GM10248 (cell line): ENCODE measurements at places on chromosomes 7 and 10.

DNA sequence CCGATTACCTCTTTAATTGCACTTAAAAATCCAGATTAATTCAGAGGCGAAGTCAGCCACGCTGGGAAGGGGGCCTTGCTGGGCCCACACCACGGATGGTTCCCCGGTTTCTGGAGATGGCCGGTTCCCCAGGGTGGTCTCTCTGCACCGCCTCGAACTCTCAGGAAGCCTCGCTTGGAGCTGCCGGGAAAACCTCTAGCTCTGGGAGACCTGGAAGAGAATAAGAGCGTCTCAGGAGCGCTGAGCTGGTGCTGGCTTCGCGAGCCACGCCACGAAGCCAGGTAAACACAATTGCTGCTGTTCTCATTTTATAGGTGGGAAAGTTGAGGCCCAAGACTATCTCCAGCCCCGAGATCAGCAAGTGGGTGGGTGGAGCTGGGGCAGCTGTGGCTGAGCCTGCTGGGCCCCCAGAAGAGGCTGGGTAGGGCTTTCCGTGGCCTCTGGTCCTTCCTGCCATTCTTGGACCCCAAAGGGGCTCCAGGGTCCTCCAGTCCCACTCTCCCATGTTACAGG lies 110.4 kb downstream of the MICALL2 start:
- DNase-seq = no peak

- DNase-seq = no peak
These were observed 14.5 kb upstream of the AP5Z1 start for GRCh38 chr7:4760952-4761351.

- DNase-seq = no peak
These were observed 213.1 kb downstream of the TPK1 start for GRCh38 chr7:144622745-144623144.

- DNase-seq = no peak
These were observed 37.3 kb downstream of the ZNF777 start for GRCh38 chr7:149423449-149424110.

DNA sequence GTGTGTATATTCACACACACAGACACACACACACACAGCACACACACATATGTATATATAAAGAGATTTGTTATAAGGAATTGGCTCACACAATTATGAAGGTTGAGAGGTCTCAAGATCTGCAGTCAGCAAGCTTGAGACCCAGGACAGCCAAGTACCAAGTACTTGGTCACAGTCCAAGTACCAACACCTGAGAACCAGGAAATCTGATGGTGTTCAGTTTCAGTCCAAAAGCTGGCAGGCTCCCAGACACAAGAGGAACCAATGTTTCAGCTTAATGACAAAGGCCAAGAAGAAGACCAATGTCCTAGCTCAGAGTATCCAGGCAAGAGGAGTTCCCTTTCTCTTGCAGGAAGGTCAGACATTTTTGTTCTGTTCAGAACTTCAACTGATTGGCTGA lies 780.2 kb downstream of the MAGI2 start:
- DNase-seq = no peak

DNA sequence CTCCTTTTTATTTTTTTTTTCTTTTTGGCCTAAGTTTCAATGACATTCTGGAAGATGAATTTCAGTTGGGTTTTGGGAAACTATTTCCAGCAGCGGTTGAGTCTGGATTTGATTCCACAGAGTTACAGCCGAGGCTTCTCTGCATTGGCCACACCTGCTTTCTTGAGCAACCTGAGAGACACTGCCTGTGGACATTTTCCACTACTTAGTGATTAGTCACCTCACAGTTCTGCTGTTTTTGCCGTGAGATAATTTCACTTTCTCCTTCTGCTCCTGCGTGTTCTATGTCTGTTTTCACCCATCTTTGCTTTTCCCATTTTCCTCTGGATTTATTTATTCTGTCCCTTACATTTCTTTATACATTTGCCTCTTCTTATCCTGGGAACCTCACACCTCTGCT lies 243.0 kb downstream of the BICC1 start:
- DNase-seq = peak; percentile 9

- no peak for DNase-seq
These were observed 42.4 kb downstream of the TPST1 start for GRCh38 chr7:66247380-66248078.

DNA sequence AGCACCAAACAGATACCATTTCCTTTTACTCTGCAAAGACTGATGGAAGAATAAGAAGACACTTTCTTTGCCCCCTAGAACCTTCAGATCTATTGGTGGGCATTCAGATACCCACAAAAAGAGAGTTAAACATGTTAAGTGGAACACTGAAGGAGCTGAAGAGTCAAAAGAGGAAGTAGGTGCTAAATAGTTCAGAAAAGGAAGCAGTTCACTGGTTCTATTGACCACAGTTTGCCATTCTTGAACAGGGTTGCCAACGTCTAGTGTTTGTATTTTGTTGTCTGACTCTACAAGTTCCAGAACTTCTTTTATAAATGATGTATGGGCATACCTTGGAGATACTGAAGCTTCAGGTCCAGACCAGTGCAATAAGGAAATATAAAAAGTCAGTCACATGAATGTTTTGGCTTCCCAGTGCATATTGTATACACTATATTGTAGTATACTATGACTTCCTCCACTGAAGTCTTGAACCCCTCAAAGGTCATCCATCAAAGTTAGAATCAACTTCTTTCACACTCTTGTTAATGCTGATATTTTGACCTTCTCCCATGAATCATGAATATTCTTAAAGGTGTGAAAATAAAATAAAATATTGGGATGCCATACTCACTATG lies 47.5 kb upstream of the AGR3 start:
- DNase-seq = no peak

DNA sequence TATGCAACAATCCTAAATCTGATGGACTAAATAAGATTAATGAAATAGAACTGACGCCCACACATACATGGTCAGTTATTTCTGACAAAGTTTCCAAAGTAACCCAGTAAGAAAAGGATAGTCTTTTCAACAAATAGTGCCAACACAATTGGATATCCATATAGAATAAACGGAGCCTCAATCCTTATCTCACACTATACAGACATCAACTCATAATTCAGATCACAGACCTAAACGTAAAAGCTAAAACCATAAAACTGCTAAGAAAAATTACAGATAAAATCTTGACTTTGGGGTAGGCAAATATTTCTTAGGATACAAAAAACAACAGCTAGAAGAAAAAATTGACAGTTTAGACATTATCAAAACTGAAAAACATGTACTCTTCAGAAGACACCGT lies 8.5 kb downstream of the CACUL1 start:
- no peak for DNase-seq

DNA sequence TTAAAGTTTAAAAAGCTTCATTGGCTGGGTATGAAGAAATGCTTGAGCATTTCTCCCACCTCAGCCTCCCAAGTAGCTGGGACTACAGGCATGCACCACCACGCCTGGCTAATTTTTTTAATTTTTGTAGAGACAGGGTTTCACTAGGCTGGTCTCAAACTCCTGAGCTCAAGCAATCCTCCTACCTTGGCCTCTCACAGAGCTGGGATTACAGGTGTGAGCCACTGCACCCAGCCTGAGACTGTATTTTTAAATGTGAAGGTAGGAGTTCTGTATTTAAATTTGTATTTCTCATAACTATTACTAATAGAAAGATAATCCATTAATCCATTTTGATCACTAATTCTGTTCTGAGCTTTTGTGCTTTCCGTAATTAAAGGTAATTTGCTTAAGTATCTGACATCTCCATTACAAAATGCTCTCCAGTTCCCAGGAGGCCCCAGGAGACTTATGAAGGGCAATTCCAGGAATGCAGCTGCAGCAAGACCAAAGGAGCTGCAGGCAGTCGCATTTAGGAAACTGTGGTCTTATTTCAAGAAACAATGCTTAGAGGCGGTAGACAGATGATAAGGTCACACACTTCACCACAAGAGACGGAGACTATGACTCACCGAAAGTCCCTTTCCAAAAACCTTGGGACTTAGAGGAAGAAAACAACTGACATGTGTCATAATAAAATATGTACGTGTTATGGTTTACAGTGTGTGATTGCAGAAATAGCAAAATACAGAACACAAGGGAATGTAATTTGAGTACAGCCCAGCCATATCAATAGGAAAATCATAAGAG lies 23.3 kb downstream of the YAE1 start:
- DNase-seq = peak; percentile 52

DNA sequence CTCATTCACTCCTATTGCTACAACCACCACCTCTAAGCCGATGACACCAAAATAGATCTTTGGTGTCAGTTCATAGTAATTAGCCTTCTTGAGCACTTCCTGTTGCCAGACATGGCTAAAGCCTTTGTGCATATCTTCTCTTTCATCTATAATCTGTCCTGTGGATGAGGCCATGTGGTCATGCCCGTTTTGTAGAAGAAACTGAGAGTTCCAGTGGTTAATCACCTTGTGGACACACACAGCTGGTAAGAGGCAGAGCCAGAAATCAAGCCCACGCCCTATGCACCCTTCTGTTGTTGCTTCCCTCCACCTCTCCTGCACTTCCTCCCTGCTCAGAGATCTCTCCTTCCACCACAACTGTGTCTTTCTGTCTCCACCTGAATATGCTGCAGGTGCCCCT lies 285.1 kb upstream of the PFKP start:
- DNase-seq = no peak

- DNase-seq = no peak
These were observed 11.0 kb downstream of the MAT1A start for GRCh38 chr10:80278480-80278879.

DNA sequence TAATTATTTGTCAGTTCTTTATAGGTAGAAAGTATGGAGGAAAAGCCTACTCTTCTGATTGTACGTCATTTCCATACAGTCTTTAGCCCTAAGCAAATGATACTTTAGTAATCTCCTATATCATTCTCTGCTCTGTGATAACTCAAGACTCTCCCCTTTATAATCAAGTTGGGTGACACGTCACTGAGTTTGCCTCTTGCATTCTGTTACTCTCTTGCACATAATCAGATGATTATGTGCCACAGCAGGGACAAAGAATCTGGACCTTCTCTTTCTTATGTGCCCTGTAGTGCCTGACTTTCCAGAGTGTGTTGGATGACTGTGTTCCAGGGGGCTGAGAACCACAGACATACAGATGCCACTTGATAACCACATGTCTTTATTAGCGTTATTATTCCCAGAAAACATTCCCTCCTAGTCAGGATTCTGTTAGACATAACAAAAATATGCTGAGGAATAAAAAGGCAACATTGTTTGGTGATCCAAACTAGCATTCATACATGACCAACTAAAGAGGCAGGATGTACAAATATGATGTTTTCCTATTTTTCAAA lies 116.4 kb upstream of the HGF start:
- DNase-seq = no peak

DNA sequence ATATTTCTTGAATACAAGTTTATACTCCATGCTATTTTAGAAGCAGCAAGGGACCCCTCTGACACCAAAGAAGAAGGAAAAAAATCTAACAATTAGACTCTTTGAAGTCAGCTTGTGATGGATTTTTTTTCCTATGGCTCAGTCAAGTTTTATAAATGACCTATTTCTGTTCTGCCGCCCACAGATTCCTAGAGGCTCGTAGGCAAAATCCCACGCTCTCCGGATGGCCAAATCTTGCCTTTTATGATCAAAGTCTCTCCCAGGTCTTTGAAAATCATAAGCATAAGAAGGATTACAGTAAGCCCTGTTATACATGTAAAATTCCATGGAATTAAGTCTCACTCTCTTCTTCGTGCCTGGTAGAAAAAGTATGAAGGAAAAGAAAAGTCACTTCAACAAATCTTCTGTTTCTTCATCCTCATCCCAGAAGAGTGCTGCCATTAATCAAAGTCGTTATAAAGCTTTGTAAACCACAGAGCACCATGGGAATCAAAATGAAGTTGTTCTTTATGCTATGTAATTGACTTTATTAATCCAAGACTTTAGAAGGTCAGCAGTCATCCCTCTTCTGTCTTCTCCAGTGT lies 33.1 kb downstream of the ASB13 start:
- no peak for DNase-seq

DNA sequence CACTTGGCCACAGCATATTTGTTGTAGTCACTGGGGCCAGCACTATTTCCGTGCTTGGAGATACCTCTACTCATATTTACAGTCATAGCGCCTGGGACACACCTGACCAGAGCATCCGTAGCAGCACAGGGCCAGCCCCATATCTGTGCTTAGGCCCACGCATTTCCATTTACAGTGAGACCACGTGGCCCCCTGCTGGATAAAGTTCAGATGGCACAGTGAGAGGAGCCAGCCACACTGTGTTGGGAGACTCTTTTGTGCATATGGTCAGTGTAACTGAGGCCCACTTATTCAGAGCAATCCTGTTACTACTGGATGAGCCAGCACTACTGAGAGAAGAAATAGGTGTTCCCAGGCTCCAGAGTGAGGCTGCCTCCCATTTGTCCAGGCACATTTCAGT lies 455.3 kb downstream of the REEP3 start:
- peak; percentile 58 for DNase-seq
